ENCODE measurements at places on chromosomes 7 and 10.

DNA sequence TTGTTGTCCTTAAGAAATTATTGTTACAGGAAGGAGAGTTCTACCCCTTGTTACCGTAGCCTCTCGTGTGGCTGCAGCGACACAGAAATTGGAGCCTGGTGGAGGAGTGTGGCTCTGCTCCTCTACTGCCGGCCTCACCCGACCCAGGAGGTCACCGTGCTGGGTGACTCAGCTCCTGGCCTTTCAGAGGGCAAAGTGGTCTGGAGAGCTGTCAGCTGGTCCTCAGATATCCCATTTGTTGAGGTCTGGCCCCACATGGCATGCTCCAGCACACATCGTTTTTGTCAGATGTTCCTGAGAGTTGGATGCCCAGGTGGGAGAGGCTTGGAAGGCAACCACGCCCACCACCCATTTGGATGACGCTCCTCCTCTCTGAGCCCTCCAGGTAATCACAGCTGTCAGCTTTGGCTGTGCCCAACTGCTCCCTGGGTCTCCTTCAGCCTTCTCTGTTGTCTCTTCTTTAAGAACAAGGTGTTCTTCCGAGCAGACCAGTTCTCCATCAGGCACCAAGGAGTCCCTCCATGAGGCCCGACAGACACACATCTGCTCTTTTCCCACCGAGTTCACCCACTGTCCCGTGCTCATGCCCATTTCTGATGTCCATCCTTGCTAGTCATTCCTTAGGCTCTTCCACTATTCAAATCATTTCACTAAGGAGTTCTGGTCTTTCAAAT lies 80.3 kb downstream of the RAMP3 start:
- DNase-seq: no peak

- DNase-seq: no peak
These were observed 271.9 kb downstream of the ADARB2 start for GRCh38 chr10:1465418-1465911.

DNA sequence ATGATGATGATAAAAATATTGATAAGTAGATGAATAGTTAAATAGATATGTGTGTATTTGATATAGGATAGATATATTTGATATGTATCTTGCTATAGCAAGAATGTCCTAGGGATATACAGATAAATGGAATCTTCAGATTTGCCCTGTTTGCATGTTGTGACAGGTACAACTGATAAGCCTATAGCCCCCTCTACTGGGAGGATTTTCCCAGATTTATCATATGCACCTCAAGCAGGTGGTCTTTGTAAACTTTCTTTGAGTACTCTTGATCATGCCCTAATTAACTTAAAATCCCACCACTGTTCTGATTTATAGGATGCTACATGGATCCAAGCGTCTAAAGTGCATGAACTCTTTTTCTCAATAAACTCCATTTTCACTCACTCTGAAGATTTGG lies 1050.7 kb downstream of the SORCS3 start:
- DNase-seq: peak; percentile 18

DNA sequence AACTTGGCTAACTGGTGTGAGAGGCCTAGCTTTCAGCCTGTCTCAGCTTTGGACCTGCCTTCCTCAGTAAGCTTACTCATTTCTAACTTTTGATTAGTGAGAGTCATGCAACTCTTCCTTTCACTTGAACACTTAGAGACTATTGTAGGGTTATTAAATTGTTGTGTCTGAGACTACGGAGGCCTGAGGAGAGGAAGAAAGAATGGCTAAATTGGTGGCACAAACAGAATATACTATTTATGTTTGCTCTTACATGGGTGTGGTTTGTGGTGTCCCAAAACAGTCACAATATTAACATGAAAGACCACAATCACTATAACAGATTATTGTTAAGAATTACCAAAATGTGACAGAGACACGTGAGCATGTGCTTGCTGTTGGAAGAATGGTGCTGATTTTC lies 82.1 kb downstream of the TRIM24 start:
- no peak for DNase-seq

- no peak for DNase-seq
These were observed 40.6 kb upstream of the RBAK start for GRCh38 chr7:5005066-5005465.

GRCh38 chr7:116679500-116679899 lies 7.5 kb downstream of the MET start:
- DNase-seq: no peak

GRCh38 chr10:24118246-24118645 lies 90.7 kb upstream of the KIAA1217 start:
- no peak for DNase-seq

DNA sequence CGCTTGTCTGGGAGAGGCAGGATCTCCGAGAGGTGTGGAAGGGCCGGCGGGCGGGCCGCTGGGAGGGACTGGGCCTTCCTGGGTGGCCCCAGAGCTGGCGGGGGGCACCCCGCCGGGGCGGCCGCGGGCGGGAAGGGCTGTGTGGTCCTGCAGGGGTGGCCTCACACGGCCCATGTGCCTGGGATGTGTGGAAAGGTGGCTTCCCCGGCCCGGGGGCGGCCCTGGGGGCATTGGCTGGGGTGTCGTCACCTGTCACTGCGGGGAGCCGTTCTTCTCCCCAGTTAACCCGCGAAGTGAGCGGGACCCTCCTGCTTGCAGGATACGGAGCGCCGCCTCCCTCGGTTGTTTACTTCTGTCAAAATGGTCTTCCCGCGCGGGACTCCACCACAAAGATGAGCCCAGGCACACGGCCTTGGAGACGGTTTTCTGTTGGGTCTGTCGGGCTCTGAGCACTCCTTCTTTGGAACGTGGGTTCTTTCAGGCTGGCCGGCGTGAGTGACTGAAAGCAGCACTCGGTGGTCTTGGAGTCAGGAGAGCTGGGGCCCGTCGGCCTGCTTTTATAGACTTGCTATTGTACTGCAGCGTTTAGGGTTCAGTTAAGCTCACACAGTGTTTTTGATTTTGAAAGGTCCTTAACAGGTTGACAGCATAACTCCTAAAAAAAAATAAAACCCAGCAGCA lies 700 bp downstream of the SMC3 start:
- no peak for DNase-seq

DNA sequence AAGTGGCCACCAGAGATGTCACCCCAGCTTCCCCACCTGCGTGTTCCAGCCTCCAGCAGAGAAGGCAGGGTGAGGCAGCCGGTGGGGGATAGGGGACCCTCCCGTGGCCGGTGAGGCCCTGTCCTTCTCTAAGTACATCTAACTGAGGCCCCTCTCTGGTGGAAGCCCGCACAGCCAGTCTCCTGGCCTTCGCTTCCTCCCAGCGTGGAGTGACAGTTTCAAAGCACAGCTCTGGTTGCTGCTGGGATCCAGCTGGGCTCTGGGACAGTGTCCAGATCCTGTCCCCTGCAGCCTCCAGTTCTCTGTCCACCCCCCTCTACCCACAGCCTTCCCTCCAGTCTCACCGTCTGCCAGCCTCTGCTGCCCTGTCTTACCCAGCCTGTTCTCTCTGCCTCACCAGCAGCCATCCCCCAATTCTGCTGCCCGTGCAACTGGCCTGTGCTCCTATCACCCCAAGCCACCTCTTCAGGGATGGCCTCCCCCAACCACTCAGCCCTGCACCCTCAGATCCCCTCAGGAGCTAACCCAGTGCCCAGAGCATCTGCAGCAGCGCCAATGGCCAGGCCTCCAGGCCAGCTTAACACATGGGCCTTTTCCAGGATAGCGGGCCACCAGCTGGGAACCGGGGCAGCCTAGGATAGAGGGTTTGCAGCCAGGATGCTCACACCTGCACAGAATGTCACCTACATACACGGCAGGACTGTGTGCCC lies 16.3 kb upstream of the SH2B2 start:
- DNase-seq: no peak

All from retinal pigment epithelial cell (primary cell).